ENCODE measurements at places on chromosomes 4 and X. TPM values are rescaled to one million over a fixed set of nuclear protein-coding genes. Genes with fewer than 3 reads are reported as not detected.

- no peak overlapping the region for H3K4me3 ChIP-seq
- no peaks in the 10 kb centered on the region for H3K27me3 ChIP-seq
- no peak overlapping the region for H3K27ac ChIP-seq
- H3K4me1 ChIP-seq = no peaks in the 10 kb centered on the region
Measured at GRCh38 chr4:131499141-131499873, 1649.8 kb upstream of the PCDH10 start.

- no peak for DNase-seq
- H3K36me3 ChIP-seq = no peaks in the 10 kb centered on the region
- peaks cover 8% of the 10 kb centered on the region for H3K27me3 ChIP-seq
- H3K4me3 ChIP-seq = no peak overlapping the region
- no peak overlapping the region for H3K27ac ChIP-seq
Measured at GRCh38 chrX:105648732-105649131, 173.6 kb upstream of the NRK start.

GRCh38 chr4:33696041-33696440, 2548.3 kb downstream of the ARAP2 start:
- H3K4me3 ChIP-seq = no peak overlapping the region
- no peaks in the 10 kb centered on the region for H3K27me3 ChIP-seq
- no peak overlapping the region for H3K27ac ChIP-seq
- no peaks in the 10 kb centered on the region for H3K36me3 ChIP-seq

GRCh38 chrX:155086202-155086840, 15.0 kb downstream of the BRCC3 start:
- DNase-seq = peak; percentile 59
- no peak overlapping the region for H3K4me3 ChIP-seq
- no peaks in the 10 kb centered on the region for H3K27me3 ChIP-seq
- peaks cover 2% of the 10 kb centered on the region for H3K36me3 ChIP-seq
- H3K27ac ChIP-seq = no peak overlapping the region
- no peaks in the 10 kb centered on the region for H3K4me1 ChIP-seq

Gene UCP1
- total RNA-seq = not detected

Gene CXCL11
- not detected for total RNA-seq

Gene HELT
- total RNA-seq = 0.36 TPM

DNA sequence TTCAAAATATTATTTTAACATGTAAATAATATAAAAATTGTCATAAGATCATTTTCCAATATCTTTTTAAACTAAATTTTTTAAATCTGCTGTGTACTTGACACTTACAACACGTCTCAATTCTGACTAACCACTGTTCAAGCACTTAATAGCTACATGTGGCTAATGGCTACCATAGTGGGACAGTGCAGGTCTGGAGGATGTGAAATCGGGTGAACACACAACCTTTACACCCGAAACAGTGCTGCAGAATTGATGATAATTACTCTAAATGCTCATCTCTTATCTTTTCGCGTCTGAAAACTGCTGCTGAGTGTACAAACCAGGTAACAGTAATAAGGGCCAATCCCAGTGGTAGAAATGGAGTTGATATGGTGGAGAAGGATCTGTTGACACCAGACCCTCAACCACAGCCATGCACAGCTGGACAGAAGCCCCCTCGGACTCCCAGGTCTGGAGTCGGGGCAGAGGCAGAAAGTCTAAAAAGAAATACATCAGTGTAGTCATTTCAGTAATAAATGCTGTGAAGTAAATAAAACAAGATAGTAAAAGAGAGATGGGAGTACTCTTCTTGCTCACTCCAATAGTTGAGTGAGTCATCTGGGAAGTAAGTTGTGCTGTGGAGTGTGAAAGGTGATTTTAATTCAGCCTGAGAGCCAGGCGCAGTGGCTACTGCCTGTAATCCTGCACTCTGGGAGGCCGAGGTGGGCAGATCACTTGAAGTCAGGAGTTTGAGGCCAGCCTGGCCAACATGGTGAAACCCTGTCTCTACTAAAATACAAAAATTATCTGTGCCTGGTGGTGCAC, 150.0 kb downstream of the CBR4 start:
- no peak overlapping the region for H3K4me3 ChIP-seq
- peak overlapping the region; percentile 25 for H3K27ac ChIP-seq
- no peaks in the 10 kb centered on the region for H3K36me3 ChIP-seq

Gene H2BW2
- not detected for total RNA-seq

DNA sequence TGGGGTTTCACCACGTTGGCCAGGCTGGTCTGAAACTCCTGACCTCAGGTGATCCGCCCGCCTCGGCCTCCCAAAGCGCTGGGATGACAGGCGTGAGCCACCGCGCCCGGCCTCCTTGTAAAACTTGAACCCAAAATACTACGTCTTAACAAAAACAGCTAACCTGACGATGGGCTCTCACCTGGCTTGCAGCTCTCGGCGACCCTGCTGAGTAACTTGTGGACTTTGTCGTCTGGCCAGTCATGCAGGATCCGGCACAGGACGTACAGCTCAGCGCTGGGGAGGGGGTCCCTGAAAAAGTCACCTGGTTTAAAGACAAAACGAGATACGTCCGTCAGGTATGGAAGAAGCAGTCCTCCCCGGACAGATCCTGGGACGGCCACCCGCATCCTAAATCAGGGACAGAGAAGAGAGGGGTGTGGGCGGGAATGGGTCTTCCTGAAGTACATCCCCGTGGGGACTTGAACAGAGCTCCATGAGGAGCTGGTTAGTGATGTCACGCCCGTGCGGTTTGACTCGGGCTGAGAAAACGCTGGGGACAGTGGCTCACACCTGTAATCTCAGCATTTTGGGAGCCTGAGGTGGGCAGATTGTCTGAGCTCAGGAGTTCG, 20.7 kb upstream of the SLC25A6 start:
- no peaks in the 10 kb centered on the region for H3K27me3 ChIP-seq
- no peak overlapping the region for H3K27ac ChIP-seq
- no peak for DNase-seq
- H3K4me1 ChIP-seq = no peaks in the 10 kb centered on the region

- H3K4me3 ChIP-seq = peak within 1 kb of the TSS; percentile 61
- H3K4me1 ChIP-seq = no peaks in the 10 kb centered on the region
- H3K36me3 ChIP-seq = no peaks in the 10 kb centered on the region
- peaks cover 3% of the 10 kb centered on the region for H3K27me3 ChIP-seq
- H3K27ac ChIP-seq = no peak within 1 kb of the TSS
Measured at GRCh38 chrX:120310861-120311726, at the start of gene TMEM255A. Gene TMEM255A (minus strand): TSS chrX:120311461. CDS start chrX:120311309, 152 bp downstream.

GRCh38 chrX:52574416-52575275, 57.8 kb upstream of the XAGE1B start:
- no peaks in the 10 kb centered on the region for H3K27me3 ChIP-seq
- DNase-seq = no peak
- no peaks in the 10 kb centered on the region for H3K4me1 ChIP-seq
- no peak overlapping the region for H3K4me3 ChIP-seq
- H3K27ac ChIP-seq = no peak overlapping the region

Gene EPGN
- not detected for total RNA-seq

Gene NLRP2B
- total RNA-seq = not detected

DNA sequence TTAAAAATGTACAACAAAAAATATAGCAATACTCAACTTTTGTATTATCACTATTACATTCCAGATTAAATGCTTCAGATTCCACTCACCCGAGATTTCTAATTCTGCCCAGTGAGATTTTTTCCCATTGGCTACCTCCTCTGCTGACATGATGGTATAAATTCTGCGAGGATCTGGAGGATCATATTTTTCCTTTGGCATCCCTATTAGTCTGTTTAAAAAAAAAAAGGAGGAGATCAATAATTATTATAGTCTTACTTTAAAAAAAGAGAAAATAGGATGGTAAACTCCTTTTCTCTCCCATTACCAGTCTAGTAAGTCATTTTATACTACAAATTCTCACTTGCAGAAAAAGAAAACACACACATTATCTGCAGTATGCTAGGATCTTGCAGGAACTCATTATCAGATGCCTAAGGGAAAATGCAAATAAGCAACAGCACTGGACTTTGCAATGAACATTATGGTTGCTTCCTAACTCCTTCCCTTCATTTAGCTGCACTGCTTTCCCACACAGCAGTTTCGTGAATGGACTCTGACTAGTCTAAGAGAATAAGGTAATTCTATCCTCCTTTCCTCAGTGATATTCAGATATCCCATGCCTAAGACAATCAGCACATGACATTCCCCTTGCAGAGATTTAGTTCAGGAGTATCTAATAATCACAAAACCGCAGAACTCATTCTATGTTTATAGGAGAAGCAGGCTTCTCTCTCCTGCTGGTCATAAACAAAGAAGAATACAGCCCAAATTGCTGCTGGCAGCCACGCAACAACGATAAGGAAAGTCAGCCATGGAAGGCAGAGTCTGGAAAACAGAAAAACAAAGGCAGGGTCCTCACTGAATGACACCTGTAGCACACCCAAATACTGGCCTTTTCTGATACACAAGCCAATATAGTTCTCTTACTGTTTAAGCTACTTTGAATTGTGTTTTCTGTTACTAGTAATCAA, 42.7 kb downstream of the CNOT6L start:
- peaks cover 34% of the 10 kb centered on the region for H3K36me3 ChIP-seq
- H3K4me3 ChIP-seq = peak overlapping the region; percentile 31
- peak overlapping the region; percentile 65 for H3K27ac ChIP-seq
- no peaks in the 10 kb centered on the region for H3K27me3 ChIP-seq

DNA sequence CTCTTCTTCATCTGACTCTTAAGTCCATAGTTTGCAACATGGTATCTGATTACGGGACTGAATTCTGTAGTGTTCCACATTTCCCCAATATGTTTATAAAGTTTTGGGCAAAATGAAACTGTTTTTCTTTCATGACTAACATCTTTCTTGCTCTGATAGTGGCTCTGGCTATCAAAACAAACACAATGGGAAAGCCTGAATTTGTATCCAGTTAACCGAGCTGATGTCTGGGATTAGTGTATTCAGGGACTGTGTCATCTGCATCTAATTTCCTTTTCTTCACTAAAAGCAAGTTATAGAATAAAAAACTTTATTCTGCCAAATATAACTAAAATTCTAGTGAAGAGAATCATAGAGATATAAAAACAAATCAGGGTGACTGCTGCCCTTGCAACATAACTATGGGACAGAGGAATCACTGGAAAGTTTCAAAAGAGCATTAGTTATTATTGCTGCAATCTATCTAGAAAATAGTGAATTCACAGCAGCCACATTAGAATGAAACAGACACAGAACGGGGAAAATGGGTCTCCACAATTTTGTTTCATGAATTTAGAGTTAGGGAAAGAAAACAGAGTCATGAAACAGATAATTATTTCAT, 61.3 kb downstream of the ANTXR2 start:
- no peak for DNase-seq
- H3K4me3 ChIP-seq = no peak overlapping the region
- no peaks in the 10 kb centered on the region for H3K4me1 ChIP-seq
- H3K36me3 ChIP-seq = no peaks in the 10 kb centered on the region
- no peaks in the 10 kb centered on the region for H3K27me3 ChIP-seq

- no peak overlapping the region for H3K4me3 ChIP-seq
- peaks cover 18% of the 10 kb centered on the region for H3K4me1 ChIP-seq
- DNase-seq = no peak
- H3K27me3 ChIP-seq = no peaks in the 10 kb centered on the region
- H3K36me3 ChIP-seq = no peaks in the 10 kb centered on the region
Measured at GRCh38 chr4:139458999-139459398, 5.1 kb downstream of the RAB33B start.

DNA sequence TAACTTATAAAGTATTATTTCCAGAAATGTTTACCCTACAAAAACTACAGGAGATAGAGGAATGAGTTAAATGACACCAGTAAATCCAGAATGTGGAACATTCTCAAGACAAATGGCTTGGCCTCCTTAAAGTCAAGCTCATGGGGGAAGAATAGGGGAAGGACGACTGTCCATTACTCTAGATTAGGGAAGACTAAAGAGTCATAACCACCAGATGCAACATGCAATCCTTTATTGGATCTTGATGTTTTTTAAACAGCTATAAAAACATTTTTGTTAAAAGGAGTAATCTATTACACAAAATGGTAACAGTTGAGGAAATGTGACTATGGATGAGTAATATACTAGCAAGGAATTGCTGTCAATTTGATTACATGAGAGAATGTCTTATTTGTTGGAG, 11.1 kb downstream of the ACOT9 start:
- H3K27ac ChIP-seq = no peak overlapping the region
- no peak overlapping the region for H3K4me3 ChIP-seq
- H3K36me3 ChIP-seq = no peaks in the 10 kb centered on the region

DNA sequence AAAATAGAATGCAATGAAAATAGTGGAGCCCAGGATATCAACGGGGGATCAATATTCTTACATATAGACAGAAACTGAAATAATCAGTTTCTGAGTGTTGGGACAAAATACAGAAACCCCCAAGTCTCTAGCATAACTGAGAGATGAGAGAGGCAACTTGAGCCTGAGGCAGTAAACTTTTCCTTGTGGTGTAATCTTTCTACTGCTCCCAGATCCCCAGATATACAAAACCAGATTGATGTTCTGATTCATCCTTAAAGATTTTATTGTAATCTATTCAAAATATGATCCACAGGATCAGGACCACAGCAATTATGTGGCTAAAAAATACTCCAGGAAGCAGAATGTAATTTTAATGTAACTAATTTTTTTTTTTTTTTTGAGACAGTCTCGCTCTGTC, 2282.6 kb downstream of the ARAP2 start:
- H3K4me1 ChIP-seq = no peaks in the 10 kb centered on the region
- no peaks in the 10 kb centered on the region for H3K36me3 ChIP-seq
- H3K27me3 ChIP-seq = no peaks in the 10 kb centered on the region
- no peak overlapping the region for H3K4me3 ChIP-seq

GRCh38 chrX:118356154-118356701, 10.3 kb downstream of the WDR44 start:
- peaks cover 20% of the 10 kb centered on the region for H3K4me1 ChIP-seq
- no peaks in the 10 kb centered on the region for H3K27me3 ChIP-seq
- H3K36me3 ChIP-seq = no peaks in the 10 kb centered on the region
- no peak for DNase-seq

- H3K4me3 ChIP-seq = no peak overlapping the region
- no peaks in the 10 kb centered on the region for H3K36me3 ChIP-seq
- no peaks in the 10 kb centered on the region for H3K27me3 ChIP-seq
- no peak overlapping the region for H3K27ac ChIP-seq
- H3K4me1 ChIP-seq = no peaks in the 10 kb centered on the region
Measured at GRCh38 chr4:101850698-101851097, 60.2 kb downstream of the BANK1 start.

GRCh38 chr4:54571293-54572151, 86.2 kb upstream of the KIT start:
- no peak overlapping the region for H3K27ac ChIP-seq
- H3K27me3 ChIP-seq = no peaks in the 10 kb centered on the region
- no peak for DNase-seq
- peaks cover 6% of the 10 kb centered on the region for H3K4me1 ChIP-seq
- H3K36me3 ChIP-seq = no peaks in the 10 kb centered on the region
- no peak overlapping the region for H3K4me3 ChIP-seq

DNA sequence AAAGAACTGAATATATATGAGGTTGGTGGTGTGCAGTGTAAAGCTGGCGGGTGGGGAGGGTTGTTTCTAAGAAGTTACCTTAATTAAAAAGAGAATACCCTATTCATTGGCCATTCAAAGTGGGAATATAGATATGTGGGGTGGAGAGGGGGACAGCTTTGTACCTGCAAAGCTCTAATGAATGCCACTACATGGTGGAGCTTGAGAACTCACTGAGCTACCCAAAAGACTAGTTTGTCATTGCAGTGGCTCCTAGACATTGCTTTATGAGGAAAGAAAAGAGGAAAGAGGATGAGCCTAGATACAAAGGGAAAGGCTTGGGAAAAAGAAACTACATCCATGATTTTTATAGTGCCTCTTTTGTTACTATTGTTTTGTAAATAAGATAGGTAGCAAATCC, 209.9 kb upstream of the SPRY1 start:
- H3K27ac ChIP-seq = no peak overlapping the region
- no peak for DNase-seq
- H3K27me3 ChIP-seq = no peaks in the 10 kb centered on the region
- no peaks in the 10 kb centered on the region for H3K4me1 ChIP-seq

GRCh38 chrX:23372220-23372902, 37.7 kb downstream of the PTCHD1 start:
- no peak for DNase-seq
- H3K4me3 ChIP-seq = no peak overlapping the region
- no peaks in the 10 kb centered on the region for H3K36me3 ChIP-seq
- H3K27ac ChIP-seq = no peak overlapping the region
- no peaks in the 10 kb centered on the region for H3K4me1 ChIP-seq
- peaks cover 16% of the 10 kb centered on the region for H3K27me3 ChIP-seq
